ENCODE measurements at places on chromosomes 16 and 17. TPM values are rescaled to one million over a fixed set of nuclear protein-coding genes. Genes with fewer than 3 reads are reported as not detected.

TEKT5 gene
- total RNA-seq, result 0.48 TPM

GP1BA gene
- not detected for total RNA-seq

PMFBP1 gene
- 1.3 TPM for total RNA-seq

CCL5 gene
- not detected for total RNA-seq

ABCC11 gene
- total RNA-seq, result 0.43 TPM

MEOX1 gene
- 1.2 TPM for total RNA-seq

PRAC1 gene
- total RNA-seq, result not detected

NPB gene
- total RNA-seq, result 1.9 TPM

PPP1R27 gene
- not detected for total RNA-seq

PPM1D gene
- total RNA-seq, result 4.6 TPM

SCNN1B gene
- 0.48 TPM for total RNA-seq

SLC46A1 gene
- 6.3 TPM for total RNA-seq

ZFHX3 gene
- 3.1 TPM for total RNA-seq

ICAM2 gene
- 0.43 TPM for total RNA-seq

CRYM gene
- total RNA-seq, result 0.64 TPM

SPATA22 gene
- not detected for total RNA-seq

NDRG4 gene
- total RNA-seq, result 15.9 TPM

RAB37 gene
- 0.48 TPM for total RNA-seq

FBXO39 gene
- not detected for total RNA-seq

IRX6 gene
- total RNA-seq, result not detected

HOXB1 gene
- not detected for total RNA-seq

Measured in tracheal epithelial cell (primary cell).